ENCODE measurements at places on chromosomes 1 and 21.

DNA sequence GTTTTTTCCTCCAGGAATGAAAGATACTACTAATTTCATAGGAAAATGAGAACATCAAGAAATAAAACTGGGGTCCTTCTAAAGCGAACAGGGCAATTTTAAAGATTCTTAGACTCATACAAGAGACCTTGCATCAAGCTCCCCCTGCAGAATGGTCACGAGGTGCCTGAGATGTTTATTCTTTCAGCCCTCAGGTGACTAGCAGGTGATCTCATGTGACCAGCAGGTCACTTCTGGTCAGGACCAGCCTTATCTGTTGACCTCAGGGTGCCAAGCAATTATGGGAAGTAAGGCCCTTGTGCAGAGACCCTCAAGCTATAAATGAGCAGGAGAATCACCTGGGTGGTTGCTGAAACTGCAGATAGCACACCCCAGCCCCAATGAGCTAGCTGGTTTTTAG, 20.6 kb upstream of the TMEM51 start:
- no peak for DNase-seq

DNA sequence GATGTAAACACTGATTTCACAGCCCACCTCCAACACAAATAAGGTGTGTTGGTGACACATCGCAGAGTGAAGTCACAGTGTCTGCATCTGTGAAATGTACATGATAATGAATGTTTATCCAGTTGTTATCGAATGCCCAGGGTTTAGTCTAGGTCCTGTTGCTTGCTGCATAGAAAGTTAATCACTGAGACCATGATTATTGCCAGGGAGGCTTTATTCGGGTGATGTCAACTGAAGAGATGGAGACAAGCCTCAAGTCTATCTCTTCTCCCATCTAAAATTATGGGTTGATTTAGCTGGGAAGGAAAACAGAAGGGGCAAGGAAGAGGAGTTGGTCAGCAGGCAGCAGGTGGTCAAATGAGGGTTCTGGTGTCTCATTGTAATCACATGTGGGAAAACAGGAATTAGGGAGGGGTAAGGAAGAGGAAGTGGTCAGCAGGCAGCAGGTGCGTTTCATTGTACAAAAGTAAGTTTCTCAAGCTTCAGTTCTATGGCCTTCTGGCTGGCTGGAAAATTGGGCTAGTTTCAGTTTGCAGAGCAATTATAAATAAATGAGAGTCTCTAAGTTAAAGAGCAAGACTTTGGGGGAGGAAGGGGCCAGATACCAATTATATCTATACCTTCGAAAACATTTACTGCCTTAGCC, 146.3 kb upstream of the DNAH14 start:
- DNase-seq = no peak

DNA sequence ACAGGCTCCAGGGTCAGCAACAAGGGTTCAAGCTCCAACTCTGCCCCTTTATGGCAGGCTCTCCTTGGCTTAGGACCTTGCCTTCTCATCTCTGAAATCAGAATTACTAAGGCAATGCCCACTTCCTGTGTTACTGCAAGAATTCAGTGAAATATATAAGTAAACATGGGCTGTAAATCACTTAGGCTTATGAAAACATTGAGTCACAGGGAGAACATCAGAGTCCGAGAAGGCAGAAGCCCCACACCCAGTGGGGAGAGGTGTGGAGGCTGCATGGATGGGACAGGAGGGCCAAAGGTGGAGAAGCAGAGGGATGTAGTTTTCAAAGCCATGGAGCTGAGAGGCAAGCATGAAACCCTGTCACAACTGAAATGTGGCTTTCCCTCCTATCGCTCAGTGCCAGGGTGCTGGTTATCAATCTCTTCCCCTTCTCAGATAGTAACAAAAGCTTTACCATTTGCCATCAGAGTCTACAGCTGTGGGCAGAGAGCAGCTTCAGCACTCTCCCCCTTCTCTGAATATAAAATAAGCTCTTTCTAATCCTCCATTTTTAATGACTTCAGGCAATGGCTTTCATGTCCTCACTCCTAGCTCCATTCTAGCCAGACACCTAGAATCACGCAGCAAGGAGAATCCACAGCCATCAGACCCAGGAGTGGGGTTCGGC, 3.4 kb downstream of the RGS8 start:
- DNase-seq = no peak

DNA sequence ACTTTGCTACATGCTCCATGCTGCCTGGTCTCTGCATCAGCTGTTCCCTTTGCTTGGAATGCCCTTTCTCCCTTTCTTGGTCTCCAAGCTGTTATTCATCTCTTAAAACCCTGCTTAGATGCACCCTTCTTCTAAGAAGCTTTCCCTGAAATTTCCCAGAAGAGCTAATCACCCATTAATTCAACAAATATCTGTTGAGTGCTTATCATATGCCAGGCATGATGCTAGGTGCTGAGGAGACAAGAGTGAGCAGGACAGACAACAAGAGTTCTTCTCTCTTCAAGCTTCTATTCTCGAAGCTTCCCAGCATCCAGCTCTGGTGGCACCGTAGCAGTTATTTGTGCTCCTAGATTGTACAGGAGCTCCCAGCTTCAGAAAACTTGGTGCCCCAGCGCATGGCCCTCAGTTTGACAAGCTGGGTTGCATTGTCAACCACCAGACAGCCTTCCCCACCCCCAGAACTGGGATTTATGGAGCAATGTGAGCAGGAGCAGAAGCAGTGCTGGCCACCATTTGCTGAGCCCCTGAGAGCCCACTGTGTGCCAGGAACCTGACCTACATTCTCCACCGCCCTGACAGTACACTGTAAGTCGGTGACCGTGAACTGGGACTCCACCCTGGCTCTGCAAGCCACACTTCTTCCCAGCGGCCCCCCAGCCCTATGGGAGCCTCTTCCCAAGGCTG, 68.0 kb upstream of the ACOT11 start:
- DNase-seq = no peak

GRCh38 chr1:169768161-169768560, 26.5 kb downstream of the METTL18 start:
- DNase-seq = no peak

DNA sequence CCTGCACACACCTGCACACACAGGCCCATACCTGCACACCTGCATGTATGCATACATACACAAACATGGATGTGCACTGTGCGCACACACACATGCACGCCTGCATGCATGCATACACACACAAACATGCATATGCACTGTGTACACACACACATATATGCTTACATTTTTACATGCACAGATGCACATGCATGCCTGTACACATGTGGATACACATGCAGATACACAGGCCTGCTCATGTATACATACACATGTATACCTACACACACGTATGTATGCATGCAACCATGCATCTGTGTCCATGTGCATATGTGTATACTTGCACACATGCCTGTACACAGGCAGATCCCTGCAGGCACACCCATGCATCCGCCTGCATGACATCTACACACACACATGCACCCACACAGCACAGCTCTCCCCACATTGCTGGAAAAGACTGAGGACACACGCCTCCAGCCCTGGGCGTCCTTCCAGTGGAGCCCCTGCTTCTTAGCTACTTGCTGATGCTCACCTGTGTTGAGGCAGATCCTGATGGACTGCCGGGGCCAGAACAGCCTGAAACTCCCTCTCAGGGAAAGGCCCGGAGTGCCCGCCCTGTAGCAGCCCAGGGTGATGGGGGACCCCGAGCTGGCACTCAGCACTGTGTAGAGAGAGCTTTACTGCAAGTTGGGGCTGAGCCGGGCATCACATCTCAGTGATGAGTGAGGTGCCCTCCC, 28.6 kb downstream of the KRTAP10-1 start:
- no peak for DNase-seq

- peak; percentile 64 for DNase-seq
Measured at GRCh38 chr1:66996018-66996682, 57.8 kb downstream of the SLC35D1 start.

DNA sequence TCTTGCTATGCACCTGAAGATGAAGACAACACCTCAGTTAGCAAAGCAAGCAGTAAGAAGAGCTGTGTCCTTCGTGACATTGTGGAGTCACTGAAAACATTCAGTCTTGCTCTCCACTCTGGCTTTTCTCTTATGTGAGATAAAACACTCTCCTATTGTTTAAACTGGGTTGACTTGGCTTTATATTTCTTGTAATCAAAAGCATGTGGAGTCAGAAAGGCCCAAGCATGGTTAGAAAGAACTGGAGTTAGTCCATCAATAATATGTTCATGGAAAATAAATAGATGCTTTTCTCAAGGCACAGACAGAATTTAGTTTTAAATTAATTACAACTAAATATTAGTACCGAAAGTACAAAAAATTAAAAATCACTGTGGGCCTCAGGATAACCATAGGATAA, 61.7 kb downstream of the UBE2U start:
- DNase-seq = no peak

- no peak for DNase-seq
Measured at GRCh38 chr1:2914702-2915101, 106.6 kb upstream of the ACTRT2 start.

Data from activated naive CD4-positive, alpha-beta T cell treated with Interleukin-2 at 50 U/mL for 16 hours (primary cell).